Stimulated activated CD4-positive, alpha-beta T cell treated with anti-CD3 and anti-CD28 coated beads, Interleukin-15, amount 100 ng/mL, for 1 hour (primary cell): ENCODE measurements at places on chromosomes 2 and 18.

DNA sequence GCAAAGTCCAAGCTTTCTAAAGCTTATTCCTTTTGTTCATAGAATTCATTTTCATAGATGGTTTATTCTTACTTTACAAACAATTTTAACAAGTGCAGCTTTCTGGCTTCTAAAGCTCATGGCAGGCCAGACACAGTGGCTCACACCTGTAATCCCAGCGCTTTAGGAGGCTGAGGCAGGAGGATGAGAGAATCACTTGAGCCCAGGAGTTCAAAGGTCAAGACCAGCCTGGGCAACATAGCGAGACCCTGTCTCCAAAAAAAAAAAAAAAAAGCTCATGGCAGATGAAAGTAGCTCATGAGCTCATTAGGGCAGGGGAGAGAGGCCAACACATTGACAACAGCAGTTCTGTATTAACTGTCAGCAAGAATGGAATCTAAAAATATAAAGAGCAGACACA lies 28.1 kb upstream of the NPC1 start:
- DNase-seq, result no peak

DNA sequence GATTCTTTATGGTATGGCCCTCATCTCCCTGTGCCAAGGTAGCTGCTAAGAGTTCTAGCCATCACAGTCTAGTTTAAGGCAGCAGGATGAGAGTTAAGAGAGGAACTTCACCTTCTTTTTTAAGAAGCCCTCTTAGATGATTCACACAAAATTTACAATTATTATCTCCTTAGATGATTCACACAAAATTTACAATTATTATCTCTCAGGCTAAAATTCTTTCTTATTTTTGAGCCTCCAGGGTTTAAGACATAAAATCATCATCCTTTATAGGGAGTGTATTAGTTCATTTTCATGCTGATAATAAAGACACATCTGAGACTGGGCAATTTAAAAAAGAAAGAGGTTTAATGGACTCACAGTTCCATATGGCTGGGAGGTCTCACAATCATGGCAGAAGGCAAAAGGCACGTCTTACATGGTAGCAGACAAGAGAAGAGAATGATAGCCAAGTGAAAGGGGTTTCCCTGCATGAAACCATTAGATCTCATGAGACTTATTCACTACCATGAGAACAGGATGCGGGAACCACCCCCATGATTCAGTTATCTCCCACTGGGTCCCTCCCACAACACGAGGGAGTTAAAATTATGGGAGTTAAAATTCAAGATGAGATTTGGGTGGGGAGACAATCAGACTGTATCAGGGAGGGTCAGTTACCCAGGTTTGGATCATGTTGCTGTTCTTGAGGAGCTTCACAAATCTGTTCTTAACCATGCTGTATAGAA lies 133.0 kb upstream of the MYO3B start:
- no peak for DNase-seq

GRCh38 chr2:180583441-180584140 lies 396.8 kb upstream of the UBE2E3 start:
- DNase-seq, result no peak

DNA sequence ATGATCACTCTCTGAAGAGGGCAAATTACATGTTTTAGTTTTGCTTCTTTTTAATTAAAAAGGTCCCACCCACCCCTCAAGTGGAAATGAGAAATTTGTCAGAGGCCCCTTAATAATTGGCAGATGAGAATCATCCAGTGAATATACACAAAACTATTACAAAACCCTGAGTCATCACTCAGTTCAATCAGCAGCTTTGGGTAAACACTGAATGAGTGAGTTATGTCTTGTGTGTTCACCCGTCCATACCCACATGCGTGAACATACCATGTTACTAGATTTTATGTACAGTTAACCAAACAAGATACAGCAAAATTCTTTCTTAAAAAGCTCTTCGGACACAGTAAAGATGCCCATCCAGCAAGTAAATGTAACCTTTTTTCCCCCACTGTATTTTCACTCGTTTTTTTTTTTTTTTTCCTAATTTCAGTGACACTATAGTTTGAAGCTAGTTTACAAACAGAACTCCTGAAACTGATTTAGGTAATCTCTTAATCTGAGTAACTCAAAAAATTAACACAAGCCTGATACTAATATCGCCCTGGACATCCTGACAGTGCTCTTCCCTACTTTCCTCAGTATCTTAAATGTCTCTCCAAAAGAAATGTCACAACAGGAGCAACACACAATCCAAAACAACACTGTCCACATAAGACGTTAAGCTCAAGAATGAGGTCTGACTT lies 1.4 kb downstream of the PSME4 start:
- no peak for DNase-seq

GRCh38 chr2:21270708-21271122 lies 146.9 kb downstream of the TDRD15 start:
- DNase-seq, result no peak

DNA sequence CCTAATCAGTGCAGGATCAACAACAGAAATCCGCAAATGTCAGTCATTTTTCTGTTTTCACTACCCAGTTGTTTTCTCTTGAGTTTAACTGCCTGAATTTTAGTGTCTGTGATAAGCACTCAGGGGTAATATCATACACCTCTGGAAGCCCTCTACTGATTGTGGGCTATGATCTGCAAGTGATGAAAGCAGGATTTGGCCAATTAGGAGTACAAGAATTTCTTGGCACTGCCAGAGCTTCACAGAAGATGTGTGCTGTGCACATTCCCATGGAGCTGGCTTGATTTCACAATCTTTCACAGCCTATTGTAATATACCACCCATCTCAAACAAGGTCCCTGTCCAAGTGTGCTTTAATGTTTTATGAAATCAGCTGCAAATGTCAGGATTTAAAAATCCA lies 27.3 kb upstream of the TDRD15 start:
- DNase-seq, result no peak

DNA sequence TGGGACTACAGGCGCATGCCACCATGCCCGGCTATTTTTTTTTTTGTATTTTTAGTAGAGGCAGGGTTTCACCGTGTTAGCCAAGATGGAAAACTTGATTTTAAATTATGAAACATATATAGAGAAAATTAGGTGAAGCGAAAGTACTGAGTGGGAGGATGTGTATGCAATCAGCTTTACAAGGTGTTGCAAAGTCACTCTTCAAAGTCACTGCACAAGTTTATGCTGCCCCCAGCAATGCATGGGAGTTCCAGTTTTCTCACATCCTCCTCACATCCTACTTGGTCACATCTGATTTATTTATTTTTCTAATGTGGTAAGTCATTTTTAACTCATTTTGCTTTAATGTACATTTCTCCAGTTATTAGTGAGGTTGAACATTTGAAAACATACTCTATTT lies 49.2 kb upstream of the CHN1 start:
- no peak for DNase-seq
